Frontal cortex (tissue), 4 donors: ENCODE measurements at places on chromosomes 7 and 10. TPM values are rescaled to one million over a fixed set of nuclear protein-coding genes. Genes with fewer than 3 reads are reported as not detected.

Gene TDRD1
- total RNA-seq: 0.41 TPM

Gene ST8SIA6
- 4.9 TPM for total RNA-seq

- no peak for DNase-seq
These were observed 229.1 kb downstream of the CUX1 start for GRCh38 chr7:102046373-102047117.

Gene SFRP5
- total RNA-seq: 1.6 TPM

Gene TMEM273
- 2.4 TPM for total RNA-seq

DNA sequence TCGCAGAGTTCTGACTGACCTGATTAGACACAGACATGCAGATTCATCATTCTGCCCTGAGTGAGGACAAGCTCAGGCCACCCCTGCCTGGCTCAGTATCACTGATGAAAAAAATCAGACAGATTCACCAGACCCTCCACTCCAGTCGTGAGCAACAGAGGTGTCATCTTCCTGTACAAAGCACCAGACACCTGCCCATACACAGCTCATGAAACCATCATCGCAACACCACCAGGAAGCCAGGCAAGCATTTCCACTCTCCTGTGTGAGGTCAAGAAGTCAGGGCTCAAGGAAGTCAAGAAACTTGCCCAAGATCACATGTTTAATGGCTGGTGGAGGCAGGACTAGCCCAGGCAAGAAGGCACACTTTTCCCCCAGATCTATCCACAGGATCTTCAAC lies 163.0 kb downstream of the CALN1 start:
- DNase-seq: no peak
